ENCODE measurements at places on chromosomes 13 and 19.

- DNase-seq: no peak
Measured at GRCh38 chr19:8021374-8021773, 15.9 kb upstream of the ELAVL1 start.

DNA sequence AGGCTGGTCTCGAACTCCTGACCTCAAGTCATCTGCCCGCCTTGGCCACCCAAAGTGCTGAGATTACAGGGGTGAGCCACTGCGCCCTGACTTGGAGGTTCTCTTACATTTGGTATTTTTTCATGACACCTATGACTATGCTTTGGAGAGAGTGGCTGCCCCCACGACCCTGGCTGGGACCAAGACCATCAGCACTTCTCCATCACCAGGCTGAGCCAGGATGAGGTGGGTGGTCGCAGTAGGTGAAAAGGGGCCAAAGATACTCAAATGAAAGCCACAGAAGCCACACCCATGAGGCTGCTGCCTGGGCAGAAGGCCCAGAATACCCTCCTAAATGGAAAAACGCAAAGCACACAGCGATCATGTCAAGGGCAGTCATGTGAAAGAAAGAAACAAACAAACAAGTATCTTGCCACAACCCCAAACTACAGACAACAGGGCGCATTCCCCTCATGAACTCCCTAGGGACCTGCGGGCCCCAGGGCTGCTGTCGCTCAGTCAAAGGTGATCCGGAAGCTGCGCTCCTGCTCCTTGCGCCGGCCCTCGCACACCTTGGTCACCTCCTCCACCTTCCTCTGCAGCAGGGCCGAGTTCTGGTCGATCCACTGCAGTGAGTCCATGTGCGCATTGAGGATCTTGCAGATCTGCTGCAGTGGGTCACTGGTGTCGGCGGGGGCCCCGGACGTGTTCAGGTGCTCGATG is 11.2 kb upstream of the IL4I1 start:
- DNase-seq: no peak

DNA sequence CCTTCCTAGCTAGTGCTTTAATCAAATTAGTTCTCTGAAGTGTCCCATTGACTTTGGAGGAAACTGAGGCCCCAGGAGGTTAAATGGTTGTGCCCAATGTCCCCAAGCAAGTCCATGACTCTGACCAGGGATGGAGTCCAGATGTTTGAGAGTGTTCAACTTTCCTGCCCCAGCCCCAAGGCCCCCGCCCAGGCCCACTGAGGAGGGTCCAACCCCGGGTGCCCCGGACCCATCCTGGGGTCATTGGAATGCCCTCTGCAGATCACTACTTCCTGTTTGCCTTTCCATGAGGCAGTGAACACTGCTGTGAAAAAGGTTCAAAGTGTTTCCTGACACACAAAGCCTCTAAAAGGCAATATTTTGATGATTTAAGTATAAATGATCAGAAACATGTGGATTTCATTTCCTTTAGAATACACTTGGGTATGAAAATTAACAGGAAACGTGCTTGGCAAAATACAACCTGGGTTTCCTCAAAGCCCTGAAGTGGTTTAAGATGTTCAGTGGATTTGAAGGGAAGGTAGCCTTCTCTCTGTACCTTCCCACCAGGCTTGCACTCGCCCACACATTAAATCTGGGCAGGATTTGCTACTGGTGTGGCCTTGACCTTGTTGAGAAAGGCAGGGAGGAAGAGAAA is 335.7 kb downstream of the TSHZ3 start:
- no peak for DNase-seq

GRCh38 chr13:28640861-28641599 is 17.9 kb upstream of the POMP start:
- no peak for DNase-seq

GRCh38 chr13:43036351-43037250 is 13.2 kb downstream of the DNAJC15 start:
- no peak for DNase-seq

DNA sequence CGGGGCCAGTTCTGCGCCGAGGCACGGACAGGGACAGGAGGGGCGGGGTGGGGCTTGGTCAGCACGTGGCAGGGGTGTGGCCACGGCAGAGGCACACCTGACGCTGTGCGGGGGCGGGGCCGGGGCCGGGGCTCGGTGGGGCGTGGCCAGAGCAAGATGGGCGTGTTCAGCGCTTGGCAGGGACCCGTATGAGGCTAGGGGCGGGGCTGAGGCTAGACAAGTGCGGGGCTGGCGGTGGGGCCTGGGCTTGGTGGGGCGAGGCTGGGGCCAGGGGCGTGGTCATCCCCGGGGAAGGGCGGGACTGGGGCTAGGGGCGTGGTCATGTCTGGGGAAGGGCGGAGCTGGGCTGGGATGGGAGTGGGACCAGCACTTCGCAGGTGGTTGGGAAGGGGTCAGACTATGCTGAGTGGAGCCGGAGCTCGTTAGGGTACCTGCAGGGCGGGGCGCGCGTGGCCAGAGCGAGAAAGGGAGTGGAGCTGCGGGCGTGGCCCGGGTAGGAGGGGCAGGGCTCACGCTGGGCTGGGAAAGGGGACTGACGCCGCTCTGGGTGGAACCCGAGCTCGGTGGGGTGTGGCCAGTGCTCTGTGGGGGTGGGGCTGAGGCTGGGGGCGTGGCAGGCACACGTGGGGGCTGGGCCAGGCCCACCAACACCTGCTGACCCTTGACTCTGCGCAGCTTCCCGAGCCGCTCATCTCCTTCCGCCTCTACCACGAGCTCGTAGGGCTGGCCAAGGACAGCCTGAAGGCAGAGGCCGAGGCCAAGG is 12.8 kb downstream of the POLR2E start:
- no peak for DNase-seq

DNA sequence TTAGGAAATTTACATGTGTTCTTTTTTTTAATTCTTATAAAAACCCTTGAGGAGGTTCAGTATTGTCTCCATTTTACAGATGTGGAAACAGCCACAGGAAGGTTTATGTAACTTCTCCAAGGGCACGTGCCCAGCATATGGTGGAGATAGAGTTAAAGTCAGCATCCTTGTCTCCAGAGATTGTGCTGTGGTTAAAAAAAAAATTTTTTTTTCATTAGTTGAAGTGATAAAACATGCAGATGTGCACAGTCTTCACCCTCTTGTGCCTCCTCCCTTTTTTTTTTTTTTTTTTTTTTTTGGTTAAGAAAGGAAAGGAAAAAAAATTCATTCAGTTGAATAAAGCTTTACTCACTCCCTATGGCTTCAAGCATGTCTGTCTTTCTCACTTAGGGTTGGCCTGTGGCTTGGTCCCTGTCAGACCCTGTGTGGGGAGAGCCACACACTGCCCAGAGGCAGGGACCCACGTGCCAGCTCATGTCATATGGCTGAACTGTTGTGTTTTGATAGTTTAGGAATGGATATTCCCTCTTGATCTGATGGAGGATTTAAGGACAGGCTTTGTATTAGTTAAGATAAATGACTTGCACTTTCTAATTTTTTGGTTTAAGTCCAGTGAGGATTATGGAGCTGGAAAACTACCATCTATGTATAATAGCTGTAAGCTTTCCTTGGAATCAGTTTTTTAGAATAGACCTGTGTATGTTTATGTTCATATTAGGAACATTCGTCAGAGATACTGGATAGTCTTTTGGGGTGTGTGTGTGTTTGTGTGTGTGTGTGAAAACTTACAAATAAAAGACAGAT is 19.3 kb downstream of the RNASEH2B start:
- no peak for DNase-seq
